NCI-H774 (cell line): ENCODE measurements at places on chromosomes 3 and 15.
A peak's percentile ranks its signal among the peaks of the same experiment; 100 is the strongest.

DNA sequence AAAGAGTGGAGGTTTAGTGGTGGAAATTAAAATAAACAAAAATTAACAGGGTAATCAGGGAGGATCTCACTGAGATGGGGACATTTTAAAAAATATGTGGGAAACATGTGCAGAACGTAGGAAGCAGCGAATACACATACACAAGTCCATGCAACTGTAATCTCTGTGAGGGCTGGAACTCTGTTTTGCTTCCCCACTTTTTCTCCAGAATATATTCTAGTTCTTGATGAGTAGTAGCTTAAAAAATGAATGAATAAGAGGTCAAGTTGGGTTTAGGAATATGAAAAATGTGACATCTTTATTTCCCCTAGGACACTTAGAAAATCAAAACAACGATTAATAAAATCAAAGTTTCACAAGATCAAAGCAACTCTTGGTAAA is 312.2 kb upstream of the ZNF717 start:
- DNase-seq: no peak

DNA sequence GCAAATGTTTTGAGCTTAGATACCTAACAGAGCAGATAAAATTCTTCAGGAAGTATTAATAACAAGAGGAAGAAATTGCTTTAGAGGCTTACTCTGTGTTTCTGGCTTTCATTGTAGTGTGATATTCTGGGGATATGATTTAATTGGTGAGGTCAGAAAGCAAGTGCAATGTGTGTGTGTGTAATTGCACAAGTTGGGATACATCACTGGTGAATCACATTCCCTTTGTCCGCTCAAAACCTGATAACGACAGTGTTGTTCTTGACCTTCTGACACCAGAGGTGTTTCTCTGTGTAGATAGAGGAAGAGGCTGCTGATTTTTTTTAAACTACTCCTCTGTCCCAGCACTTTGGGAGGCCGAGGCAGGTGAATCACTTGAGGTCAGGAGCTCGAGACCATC is 161.1 kb downstream of the CACNA2D3 start:
- DNase-seq: no peak

GRCh38 chr3:12964711-12965612 is 108.3 kb downstream of the IQSEC1 start:
- peak; percentile 49 for DNase-seq

- DNase-seq: no peak
Observed at GRCh38 chr15:101541501-101542292, 52.2 kb upstream of the PCSK6 start.

DNA sequence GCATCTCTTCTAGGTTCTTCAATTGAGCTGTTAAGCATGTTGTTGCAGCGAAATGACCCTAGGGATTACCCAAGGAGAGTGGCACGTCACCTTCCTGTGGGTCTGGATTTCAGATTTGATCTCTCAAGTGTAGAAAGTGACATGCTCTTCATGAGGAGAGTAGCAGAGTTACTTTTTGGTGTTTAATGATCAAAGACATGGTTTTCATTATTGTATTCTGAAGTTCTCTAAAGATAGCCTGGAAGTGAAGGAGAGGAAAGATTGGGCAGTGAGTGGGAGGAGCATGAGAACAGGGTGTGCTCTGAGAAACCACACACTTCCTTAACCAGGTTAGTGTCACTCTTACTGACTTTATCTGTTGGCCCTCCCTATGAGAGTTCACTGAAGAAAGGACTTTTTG is 153.6 kb downstream of the AKAP13 start:
- DNase-seq: no peak

- no peak for DNase-seq
Observed at GRCh38 chr3:151347432-151347831, 18.1 kb upstream of the P2RY13 start.

DNA sequence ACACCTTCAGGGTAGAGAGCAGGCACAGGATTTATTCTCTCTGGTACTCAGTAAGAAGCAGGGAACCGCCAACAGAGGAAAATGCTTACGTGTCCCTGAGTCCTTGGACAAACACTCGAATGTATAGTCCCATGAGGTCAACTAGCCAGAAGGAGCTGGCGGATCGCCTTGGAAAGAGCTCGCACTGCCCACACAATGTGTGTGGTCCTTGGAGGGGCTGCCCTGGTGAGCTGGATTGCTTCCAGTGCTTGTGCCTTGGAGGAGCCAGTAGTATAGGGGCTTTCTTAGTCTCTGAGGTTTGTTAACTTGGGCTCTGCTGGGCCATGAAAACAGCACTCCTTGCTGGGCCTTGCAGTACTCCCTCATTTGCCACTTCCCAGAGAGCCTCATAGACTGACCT is 40.7 kb upstream of the VILL start:
- no peak for DNase-seq

DNA sequence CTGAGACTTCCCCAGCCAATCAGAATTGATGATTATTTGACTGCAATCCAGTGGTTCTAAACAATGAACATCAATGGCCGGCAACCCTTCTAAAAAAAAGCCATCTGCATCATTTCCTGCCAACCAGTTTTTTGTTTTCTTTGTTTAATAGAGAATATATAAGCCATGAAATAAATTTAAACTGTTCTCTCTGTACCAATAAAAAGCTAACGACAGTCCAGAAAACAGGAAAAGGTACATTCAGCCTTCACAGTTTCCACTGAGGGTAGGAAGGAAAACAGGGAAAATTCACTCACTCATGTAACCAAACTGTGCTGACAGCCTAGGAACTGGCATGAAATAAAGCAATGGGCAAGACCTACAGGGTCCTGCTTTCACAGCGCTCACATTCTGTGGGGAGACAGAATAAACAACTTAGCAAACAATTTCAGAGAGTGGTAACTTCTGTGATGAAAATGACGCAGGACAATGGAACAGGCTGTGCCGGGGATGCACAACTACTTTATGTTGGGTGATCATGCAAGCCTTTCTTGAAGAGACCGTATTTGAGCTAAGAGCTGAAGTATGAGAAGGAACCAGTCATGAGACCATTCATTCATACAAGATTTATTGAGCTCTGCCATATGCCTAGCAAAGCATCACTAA is 630.1 kb downstream of the MAGI1 start:
- DNase-seq: no peak

- DNase-seq: no peak
Observed at GRCh38 chr3:17040990-17041377, 156.2 kb downstream of the PLCL2 start.

DNA sequence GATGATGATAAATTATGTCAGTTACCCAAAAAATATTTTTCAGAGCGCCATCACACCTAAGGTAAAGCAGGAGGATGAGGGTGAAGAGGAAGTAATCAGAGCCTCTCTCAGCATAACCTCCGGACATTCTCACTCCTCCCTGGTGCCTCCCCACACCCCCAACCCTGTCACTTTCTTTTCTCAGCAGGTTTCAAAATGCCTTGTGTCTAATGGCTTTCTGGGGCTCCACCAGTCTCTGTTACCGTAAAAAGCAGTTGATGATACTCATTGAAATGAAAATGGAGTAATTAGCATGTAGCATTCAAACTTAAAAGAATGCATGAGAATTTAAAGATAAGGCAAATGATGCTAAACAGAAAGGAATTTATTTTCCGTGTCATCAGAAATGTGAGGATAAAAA is 180.0 kb downstream of the ERC2 start:
- DNase-seq: no peak

DNA sequence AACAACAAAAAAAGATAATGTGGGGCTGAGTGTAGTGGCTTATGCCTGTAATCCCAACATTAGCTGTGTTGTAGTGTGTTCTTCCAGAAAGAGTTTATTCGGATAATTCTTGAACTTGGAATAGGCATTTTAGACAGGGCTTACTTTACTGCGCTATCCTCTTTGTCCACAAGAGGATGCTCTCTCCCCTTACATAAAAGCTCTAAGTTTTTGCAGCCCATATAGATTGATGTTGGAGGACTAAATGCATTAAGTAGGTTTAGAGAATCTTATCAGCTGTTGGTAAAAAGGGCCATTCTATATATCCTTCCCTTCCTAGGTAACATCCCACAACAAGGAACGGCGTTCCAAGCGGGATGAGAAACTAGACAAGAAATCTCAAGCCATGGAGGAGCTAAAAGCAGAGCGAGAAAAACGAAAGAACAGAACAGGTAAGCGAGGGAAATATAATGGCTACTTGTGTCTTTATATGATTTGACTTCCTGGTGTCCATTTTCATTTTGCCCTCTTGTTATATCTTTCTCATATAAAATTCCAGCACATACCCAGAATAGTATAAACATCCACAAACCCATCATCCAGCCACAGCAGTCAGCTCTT is 27.8 kb upstream of the ITPKA start:
- DNase-seq: peak; percentile 7

DNA sequence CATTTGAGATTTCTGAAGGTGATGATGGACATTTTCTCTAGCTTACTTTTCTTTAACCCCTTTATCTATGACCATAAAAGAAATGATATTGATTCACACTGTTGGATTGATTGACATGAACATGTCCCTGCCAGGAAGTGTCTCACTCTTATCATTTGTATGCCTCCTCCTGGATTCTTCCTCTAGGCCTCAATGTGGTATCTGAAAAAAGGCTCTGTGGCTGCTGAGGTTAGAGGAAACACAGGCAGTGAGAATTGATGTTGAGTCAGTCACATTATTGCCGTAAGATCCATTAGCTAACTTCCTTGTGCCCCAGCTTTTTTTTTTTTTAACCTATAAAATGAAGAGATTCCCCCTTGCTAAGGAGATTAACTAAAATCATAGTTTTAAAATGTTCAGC is 8.0 kb upstream of the THRB start:
- no peak for DNase-seq

GRCh38 chr3:107959550-107960154 is 131.2 kb downstream of the CD47 start:
- no peak for DNase-seq

DNA sequence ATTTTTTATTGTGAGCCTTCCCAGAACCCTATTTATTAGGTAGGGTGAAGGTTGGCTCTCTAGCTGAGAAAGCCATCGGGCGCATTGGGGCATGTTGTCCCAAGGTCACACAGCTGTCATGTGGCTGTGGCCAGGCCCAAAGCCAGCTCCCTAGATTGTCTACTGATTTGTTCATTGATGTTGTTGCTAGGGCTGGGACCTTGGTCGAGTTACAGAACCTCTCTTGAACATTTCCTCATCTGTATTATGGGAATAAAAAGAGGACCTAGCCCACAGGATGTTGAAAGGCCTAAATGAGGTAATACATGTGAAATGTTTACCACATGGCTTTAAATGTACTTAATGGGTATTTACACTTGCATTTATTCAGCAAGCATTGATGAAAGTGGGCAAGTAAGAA is 252.5 kb downstream of the SUCLG2 start:
- no peak for DNase-seq

DNA sequence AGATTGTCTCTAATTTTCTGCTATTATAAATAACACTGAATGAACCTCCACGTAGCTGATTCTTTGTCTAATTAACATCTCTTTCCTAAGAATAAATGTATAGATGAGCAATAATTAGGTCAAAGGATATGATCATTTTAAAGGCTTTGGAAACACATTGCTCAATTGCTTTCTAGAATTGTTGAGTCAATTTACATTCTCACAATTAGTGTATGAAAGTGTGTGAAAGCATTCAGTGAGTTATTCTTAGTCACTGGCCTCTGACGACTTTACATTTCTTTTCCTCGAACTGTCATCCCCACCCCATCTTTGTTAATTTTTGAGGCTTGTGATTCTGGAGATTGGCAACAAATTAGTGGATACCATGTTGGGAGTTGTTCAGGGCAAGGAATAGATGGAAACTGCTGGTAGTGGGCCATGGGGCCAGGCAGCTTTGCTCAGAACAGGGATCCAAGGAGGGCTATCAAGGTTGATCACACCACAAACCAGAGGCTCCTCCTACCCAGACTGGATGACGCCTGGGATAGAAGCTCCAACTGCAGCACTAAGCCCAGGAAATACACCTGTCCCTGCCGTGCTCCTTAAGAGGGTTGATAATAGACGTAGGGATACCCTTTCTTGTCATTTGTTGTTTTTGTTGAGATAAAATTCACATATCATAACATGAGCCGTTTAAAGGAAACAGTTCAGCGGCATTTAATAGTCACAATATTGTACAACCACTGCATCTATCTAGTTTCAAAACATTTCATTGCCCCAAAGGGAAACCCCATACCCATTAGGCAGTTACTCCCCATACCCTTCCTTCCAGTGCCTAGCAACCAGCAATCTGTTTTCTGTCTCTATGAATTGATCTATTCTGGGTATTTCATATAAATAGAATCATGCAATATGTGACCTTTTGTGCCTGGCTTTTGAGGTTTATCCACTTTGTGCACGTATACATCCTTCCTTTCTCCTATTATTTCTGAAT is 27.9 kb downstream of the EIF1B start:
- DNase-seq: no peak

- peak; percentile 49 for DNase-seq
Observed at GRCh38 chr3:194851254-194851653, 165.6 kb downstream of the FAM43A start.
